Right lobe of liver (tissue), 6 donors: ENCODE measurements at places on chromosomes 6 and 20. TPM values are rescaled to one million over a fixed set of nuclear protein-coding genes. Genes with fewer than 3 reads are reported as not detected.

GPR31 gene
- not detected for total RNA-seq

SNPH gene
- total RNA-seq, result 0.61 TPM

MCHR2 gene
- total RNA-seq, result not detected

ANKRD66 gene
- total RNA-seq, result not detected

DNA sequence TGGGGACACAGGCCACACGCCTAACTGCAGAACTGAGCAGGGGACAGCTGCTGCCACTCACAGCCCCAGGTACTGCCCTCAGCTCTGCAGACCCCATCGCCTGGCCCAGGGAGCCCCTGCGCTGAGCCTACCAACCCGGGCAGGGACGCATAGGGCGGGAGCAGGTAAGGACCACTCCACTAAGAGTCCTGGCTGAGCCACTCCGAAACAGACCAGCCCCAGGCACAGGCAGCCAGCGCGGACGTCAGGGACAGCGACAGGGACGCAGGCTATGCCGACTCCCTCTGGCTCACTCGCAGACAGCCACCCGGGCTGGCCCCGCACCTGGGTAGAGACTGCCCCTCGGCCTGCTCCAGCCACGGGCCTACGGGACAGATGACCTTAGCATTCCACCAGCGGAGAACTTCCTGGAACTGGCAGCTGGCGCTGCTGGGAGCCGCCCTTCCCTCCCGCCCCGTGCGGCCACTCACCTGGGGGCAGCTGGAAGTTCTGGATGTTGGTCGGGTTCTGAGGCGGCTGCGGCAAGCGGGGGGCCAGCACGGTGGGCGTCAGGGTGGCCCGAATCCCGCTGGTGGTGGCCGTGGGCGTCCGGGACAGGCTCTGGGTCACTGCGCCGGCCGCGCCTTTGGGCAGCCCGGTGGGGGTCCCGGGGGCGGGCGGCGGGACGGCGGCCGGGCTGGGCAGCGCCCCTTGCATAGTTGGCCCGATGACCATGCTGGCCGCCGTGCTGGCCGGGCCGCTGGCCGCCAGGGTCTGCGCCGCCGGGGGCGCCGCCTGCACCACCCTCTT, 1.5 kb downstream of the TAF4 start:
- no peaks in the 10 kb centered on the region for H3K27me3 ChIP-seq
- H3K4me1 ChIP-seq, result peaks cover 23% of the 10 kb centered on the region
- H3K27ac ChIP-seq, result no peak overlapping the region
- H3K36me3 ChIP-seq, result no peaks in the 10 kb centered on the region
- DNase-seq, result peak; percentile 73
- H3K4me3 ChIP-seq, result peak overlapping the region; percentile 59

DNA sequence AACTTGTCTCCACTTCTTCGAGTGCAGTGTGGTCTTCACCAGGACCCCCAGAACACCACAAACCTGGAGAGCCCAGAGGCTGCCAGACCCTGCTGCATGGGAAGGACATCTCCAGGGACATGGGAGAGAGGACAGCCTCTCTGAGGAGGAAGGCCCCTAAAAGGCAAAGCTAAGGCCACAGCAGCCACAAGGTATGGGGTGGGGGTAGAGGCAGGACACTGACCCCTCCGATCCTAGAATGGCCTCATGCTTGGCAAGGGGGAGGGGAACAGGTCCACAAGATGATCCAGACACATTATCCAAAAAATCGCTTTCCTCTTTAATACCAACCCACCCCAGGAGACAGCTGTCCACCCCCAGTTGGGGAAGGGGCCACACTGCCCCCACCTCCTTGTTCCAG, 1.9 kb downstream of the B3GALT4 start:
- no peak overlapping the region for H3K27ac ChIP-seq
- peaks cover 39% of the 10 kb centered on the region for H3K36me3 ChIP-seq
- no peak overlapping the region for H3K4me3 ChIP-seq
- DNase-seq, result no peak
- H3K27me3 ChIP-seq, result no peaks in the 10 kb centered on the region

- no peak for DNase-seq
- peak overlapping the region; percentile 49 for H3K4me3 ChIP-seq
- no peaks in the 10 kb centered on the region for H3K4me1 ChIP-seq
- H3K27ac ChIP-seq, result no peak overlapping the region
These were observed 863 bp upstream of the LRFN2 start for GRCh38 chr6:40588070-40588384.
